ENCODE measurements at places on chromosomes 5 and 9. TPM values are rescaled to one million over a fixed set of nuclear protein-coding genes. Genes with fewer than 3 reads are reported as not detected.

GRCh38 chr5:54443270-54443669 lies 12.2 kb upstream of the HSPB3 start:
- no peak for DNase-seq

DNA sequence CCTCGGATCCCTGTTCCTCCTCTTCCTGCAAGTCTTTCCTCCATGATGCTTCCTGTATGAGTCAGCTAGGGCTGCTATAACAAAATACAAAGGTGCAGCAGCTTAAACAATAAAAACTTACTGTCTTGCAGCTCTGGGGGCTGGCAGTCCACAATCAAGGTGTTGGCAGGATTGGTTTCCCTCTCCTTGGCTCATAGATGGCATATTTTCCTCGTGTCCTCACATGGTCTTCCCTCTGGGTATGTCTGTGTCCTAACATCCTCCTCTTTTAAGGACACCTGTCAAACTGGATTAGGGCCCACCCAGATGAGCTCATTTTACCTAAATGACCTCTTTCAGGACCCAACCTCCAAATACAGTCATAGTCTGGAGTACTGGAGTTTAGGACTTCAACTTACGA lies 117.5 kb downstream of the MED10 start:
- DNase-seq: peak; percentile 42

- no peak for DNase-seq
These were observed 41.2 kb downstream of the NIM1K start for GRCh38 chr5:43232943-43233833.

GRCh38 chr9:77018058-77018968 lies 1.1 kb upstream of the FOXB2 start:
- DNase-seq: no peak

S100Z gene
- total RNA-seq: not detected

GRCh38 chr5:131672776-131673175 lies 37.7 kb upstream of the RAPGEF6 start:
- no peak for DNase-seq

DNA sequence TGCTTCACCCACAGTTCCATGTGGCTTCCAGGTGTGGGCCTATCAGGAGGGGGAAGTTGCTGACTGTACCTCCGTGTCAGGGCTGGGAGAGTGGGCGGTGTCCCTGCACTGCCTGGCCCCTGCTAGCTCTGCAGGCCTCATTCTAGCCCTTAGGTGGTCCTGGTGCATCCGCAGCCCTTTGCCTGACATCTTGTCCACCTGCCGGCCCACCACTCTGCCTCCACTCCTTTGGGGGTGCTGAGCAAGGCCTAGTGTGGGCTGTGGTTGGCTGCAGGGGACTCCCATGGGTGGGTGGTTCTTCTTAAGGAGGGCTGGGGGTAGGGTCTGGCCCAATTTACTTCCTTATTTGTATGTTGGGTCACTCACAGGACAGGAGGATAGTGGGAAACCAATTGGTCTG lies 66.9 kb downstream of the HSPA4 start:
- DNase-seq: no peak

TGFBI gene
- 218 TPM for total RNA-seq

- no peak for DNase-seq
These were observed 22.2 kb upstream of the ADAMTS2 start for GRCh38 chr5:179367491-179367890.

PCDHGC4 gene
- total RNA-seq: 0.90 TPM

DNA sequence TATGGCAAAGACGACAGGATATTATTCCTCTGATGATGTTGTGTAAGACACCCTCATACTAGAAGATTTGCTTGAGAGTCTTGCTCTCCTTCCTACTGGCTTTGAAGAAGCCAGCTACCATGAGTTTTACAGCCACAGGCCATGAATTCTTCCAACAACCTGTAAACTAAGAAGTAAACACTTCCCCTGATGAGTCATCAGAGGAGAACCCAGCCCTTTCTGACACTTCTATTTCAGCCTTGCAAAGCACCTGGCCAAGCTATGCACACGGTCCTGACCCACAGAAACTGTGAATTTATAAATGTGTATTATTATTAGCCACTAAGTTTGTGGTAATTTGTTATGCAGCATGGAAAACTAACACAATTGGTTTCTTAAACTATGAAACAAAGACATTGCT lies 288.8 kb upstream of the ADAMTSL1 start:
- peak; percentile 61 for DNase-seq

- peak; percentile 34 for DNase-seq
These were observed 656.8 kb upstream of the DMAC1 start for GRCh38 chr9:8456344-8456743.

- no peak for DNase-seq
These were observed 60.6 kb downstream of the TJP2 start for GRCh38 chr9:69234683-69235082.

PCDHB5 gene
- total RNA-seq: 0.26 TPM

- DNase-seq: no peak
These were observed 1229.9 kb downstream of the MAT2B start for GRCh38 chr5:164735334-164735733.

CAPSL gene
- not detected for total RNA-seq

DNA sequence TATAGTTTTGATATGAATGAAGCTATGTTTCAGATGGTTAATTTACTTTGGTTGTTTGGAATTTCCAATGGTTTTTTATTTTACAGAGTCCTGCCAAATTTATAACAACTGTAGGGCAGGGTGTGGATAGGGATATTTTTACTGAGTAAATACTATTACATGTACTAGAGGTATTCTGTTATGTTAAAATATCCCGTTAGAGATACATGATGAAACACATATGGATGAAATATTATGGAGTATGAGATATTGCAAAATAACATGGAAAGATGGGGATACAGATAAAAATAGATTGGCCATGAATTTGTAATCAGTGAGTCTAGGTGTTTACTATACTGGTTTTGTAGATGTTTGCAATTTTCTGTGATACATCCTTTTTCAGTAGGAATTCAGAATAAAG lies 76.7 kb downstream of the RAB24 start:
- no peak for DNase-seq

- no peak for DNase-seq
These were observed 135.9 kb upstream of the OTULINL start for GRCh38 chr5:14445576-14446290.

GRCh38 chr5:129361441-129362025 lies 98.6 kb upstream of the ADAMTS19 start:
- DNase-seq: peak; percentile 40

GRCh38 chr5:77960863-77961396 lies 184.8 kb upstream of the TBCA start:
- DNase-seq: no peak

C5orf63 gene
- 5.9 TPM for total RNA-seq

DNA sequence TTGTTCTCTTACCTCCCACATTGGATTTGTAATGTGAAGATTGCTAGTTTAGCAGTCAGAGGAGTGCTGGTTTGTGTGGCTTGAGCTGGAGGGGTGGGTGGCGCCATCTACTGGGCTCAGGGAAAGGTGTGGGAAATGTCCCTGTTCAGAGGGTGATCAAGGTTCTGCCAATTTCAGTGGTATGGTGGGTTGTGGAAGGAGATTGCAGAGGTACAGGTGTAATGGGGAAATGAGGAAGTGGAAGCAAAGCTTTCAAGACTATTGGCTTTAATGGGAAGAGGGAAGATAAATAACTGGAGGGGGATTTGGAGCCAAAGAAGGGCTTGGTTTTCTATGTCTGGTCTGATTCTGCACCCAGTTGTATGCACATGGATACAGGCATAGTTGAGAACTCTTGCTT lies 76.4 kb downstream of the OSMR start:
- peak; percentile 52 for DNase-seq

GRCh38 chr9:2723376-2724065 lies 6.2 kb downstream of the KCNV2 start:
- DNase-seq: no peak

GM2A gene
- total RNA-seq: 121 TPM

DNA sequence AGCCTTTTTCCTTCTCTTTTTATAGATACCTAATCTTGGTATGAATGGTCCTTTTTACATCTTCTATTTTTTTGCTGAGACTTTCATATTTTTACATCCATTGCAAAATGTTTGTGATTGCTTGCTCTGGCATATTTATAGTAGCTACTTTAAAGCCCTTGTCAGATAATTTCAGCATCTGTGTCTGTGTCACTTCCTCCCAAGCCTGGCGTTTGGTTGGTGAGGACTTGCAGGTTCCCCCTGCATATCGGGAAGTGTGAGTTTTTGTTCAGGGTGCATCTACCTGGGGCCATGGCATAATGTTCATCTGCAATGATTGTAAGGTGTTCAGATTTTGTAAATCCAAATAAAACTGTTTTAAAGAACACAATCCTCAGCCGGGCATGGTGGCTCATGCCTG lies 8.9 kb downstream of the FBXW5 start:
- no peak for DNase-seq

DNA sequence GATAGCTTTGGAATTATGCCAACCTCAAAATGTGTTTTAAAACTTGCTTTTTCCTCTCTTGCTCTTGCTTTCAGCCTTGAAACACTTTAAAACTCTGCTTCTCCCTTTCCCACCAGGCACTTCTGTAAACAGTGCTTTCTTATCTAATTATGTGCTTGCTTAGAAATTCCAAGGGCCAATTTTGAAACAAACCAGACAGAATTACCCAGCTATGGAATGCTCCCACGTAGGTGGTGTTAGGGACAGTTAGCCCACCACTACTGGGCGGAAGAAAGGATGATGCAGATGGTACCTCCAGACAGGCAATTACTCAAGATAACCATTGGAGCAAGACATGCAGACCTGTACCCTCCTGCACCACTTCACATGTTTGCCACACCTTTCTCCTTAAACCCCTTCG lies 523.0 kb upstream of the PTPRD start:
- DNase-seq: no peak

HSPA5 gene
- total RNA-seq: 520 TPM

DNA sequence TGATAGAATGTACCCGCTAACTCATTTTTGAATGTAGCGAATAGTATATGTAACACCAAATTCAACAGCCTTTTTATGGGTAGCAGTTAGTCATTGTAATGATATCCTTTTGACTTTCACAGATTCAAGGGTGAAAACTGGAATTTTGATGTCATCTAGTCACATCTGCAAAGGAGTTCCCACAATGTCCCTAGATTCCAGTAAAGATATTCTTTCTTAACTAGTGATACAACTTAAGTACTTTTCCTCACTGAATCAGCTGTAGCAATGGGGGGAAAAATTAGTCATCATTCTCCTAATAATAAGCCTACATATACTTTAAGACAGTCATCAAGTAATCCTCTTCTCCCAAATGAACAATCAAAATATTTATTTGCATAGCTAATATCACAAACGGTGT lies 11.5 kb upstream of the SSBP2 start:
- peak; percentile 67 for DNase-seq

DCTN3 gene
- total RNA-seq: 73.4 TPM

All from bronchial epithelial cell (primary cell).